ENCODE measurements at places on chromosomes 13 and 19.

DNA sequence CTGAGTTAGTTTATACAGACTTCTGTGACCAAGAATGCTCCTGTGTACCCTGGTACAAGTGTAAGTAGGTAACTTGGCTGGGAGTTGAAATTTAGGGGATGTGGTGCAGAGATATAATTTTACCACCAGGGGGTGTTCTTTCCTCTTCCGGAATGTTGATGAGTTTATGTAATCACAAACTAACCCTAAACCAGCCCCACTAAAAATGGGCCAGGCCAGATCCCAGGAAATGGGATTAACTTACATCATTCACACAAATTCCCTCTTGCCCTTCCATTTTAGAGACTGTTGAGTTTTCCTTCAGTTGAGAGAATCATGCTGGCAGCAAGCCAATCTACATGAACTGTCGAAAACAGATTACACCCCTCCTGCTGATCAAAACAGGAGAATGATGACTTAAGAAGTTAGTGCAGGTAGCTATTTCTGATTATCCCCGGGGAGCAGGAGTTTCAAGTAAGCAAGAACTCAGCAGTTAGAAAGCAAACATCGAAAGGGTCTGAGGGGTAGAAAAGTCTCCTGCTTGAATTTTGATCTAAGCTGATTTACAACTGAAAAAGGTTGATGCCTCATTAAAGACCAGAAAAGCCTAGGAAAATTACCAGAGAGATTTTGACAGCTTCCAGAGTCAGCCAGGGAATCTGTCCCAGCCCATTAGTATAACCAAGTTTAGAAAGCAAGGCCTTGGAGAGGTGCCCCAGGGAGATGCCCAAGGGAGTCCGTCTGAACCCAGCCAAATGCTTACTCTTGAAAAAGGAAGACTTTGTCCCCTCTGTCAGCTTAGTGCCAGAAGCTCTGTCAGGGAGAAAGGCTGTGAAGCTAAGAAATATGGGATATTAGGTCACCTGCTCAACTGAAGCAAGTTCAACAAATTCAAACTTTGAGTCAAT is 32.3 kb upstream of the MED4 start:
- DNase-seq = peak; percentile 58

- no peak for DNase-seq
These were observed 973.5 kb upstream of the SPRY2 start for GRCh38 chr13:81314461-81314860.

DNA sequence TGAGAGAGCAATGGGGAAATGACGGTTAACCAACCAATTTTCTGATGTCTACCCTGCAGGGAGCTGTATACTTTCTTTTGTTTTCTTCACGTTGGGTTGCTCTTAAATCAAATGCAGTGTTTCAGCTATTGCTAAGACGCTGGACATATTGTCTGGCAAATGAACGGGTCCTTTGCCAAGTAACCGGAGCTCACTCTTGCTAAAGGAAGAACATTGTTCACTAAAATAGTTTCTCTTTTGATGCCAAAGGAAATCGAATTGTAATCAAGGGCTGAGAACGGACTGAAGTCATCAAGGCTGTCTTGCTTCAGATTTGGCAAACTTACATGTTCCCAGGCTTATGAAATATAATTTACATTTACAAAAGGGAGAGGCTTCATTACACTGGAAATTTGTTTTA is 142.3 kb upstream of the ARGLU1 start:
- DNase-seq = no peak

- no peak for DNase-seq
These were observed 614 bp upstream of the PNMA8A start for GRCh38 chr19:46471811-46472543.

DNA sequence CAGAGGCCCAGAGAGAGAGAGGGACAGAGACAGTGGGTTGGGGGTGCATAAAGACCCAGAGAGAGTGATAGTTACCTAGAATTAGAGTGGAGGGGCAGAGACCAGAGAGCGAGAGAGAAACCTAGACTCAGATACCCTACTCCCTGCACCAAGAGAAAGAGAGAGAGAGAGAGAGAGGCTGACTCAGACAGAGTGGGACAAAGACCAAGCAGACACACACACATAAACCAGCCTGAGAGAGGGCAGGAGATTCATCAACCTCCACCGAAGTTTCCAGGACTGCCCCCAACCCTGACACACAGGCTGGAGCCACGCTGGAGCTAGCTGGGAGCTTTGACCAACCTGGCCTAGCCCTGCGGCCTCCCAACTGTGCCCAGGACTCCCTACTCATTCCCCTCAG is 12.9 kb downstream of the SYT3 start:
- no peak for DNase-seq

- DNase-seq = no peak
These were observed 717.3 kb downstream of the DACH1 start for GRCh38 chr13:71149498-71150363.

GRCh38 chr19:15180451-15181390 is 20.1 kb downstream of the NOTCH3 start:
- no peak for DNase-seq

- DNase-seq = no peak
These were observed 357 bp downstream of the RPS11 start for GRCh38 chr19:49496574-49497008.

DNA sequence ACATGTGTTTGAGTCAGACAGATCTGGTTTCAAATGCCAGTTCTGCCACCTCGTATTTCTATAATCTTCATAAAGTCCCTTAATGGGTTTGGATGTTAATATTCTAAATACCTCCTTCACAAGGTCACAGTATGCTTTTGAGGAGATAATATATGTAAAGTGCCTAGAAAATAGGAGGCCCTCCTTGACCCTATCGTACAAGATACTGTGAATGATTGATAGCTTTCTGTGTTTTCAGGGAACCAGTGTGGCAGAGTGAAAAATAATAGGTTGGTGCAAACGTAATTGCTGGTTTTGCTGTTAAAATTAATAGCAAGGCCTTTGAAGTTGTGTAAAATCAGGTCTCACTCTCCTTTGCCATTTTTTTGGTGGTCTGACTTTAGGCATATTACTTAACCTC is 77.5 kb upstream of the SCEL start:
- DNase-seq = no peak

GRCh38 chr19:44954649-44955504 is at the start of gene CLPTM1:
CLPTM1 (plus strand) TSS chr19:44955380; CDS start chr19:44955396, 16 bp downstream.
- peak; percentile 86 for DNase-seq

DNA sequence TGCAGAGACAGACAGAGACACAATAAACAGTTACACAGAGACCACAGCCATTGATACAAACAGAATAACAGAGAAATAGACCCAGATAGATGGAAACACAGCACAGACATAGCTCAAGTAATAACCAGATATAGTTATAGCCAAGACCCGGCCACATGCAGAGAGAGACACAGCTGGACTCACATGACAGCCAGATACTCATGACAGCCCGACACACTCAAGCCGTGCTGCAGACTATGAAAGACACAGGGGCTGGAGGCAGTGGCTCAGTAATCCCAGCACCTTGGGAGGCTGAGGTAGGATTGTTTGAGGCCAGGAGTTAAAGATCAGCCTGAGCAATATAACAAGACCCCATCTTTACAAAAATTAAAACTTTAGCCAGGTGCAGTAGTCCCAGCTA is 1.6 kb upstream of the DENND1C start:
- no peak for DNase-seq

GRCh38 chr13:73898899-73899298 is 235.3 kb downstream of the KLF12 start:
- no peak for DNase-seq

- DNase-seq = no peak
These were observed 531.9 kb downstream of the KLF12 start for GRCh38 chr13:73602295-73602694.

DNA sequence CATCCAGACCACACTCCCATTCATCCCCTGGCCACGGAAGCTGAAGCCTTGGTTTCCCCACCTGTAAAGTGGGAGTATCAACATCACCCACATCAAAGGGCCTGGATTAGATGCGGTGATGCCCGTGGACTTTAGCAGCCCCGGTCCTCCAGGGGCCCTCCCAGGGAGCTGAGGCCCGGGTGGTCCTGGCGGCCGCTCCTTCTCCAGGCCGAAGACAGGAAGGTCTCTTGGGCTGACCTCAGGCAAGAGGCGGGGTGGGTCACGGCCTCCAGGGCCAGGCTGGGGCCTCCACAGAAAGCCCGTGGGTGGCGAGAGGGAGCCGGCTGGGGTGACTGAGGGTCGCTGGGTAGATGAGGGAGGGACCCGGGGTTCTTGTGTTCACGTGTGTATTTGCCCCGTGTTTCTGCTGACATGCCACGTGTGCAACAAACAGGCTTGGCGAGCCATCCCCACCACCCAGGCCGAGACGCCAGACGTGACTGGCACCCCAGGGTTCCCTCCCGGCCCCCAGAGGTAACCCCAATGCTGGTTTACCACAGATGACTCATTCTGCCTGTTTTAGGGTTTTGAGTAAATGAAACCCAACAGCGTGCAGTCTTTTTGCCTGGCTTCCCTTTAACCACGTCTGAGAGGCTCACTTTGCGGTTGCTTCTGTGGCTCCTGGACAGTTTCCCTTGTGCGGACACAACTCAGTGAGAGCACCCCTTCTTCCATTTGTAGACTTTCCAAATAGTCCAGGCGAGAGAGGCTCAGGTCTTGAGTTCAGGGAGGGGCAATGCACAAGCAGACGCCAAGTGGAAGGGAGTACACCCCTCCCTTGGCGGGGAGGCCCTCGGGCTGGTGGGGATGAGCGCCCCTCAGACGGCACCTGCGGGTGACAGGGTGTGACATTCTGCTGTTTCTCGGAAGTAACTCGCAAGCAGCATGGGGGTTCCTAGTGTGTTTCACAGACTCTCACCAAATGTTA is 42.9 kb downstream of the C13orf46 start:
- no peak for DNase-seq

DNA sequence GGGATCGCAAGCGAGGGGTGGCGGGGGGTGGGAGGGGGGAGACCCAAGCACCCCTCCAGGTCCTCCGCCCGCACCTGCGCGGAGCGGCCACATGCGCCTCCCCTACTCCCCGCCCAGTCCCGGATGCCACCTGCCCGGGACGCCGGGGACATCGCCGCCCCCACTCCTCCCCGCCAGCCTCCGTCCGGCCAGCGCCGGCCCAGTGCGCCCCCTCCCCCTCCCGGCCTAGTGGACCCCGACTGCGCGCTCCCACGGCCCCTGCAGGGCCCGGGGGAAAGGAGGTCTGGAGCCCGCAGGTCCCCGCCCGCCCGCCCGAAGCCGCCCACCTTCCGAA is 263 bp downstream of the RHPN2 start:
- no peak for DNase-seq

- no peak for DNase-seq
These were observed 1.8 kb upstream of the MED4 start for GRCh38 chr13:48096670-48097069.

GRCh38 chr13:25899952-25900351 is 151.9 kb downstream of the SHISA2 start:
- DNase-seq = no peak

DNA sequence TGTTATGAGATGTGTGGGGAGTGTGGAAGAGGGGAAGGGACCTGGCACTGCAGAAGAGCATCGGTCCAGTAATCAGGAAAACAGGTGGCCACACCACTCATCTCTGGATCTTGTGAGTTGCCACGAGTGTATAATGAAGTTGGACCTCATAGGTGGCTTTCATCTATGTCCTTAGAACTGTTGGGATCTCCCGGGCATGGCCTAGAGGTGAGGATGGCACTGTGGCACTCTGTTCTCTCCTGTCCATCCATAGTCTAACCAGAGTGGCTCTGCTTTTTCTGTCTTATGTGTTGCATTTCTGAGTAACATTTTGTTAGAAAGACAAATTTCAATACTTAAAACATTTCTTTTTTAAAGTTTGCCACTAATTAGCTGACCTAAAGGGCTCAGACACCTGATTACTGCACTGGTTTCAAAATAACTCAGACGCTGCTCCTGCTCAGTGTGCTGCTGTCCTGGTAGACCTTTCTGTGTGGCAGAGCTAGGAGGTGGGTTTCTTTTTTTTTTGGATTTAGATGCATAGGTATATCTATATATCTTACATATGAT is 5.5 kb downstream of the CNMD start:
- DNase-seq = no peak

GRCh38 chr19:43468354-43469159 is 3.1 kb upstream of the LYPD3 start:
- DNase-seq = no peak

GRCh38 chr13:72716776-72717175 is 10.7 kb downstream of the MZT1 start:
- no peak for DNase-seq

- peak; percentile 8 for DNase-seq
These were observed 16.1 kb upstream of the TPP2 start for GRCh38 chr13:102580552-102581169.

GRCh38 chr13:102650444-102650843 is 44.4 kb downstream of the METTL21C start:
- DNase-seq = no peak

- peak; percentile 54 for DNase-seq
These were observed at the start of gene ZNF614 for GRCh38 chr19:52028027-52028779. ZNF614 (minus strand) TSS chr19:52028379; CDS start chr19:52025745, 2,634 bp downstream.

DNA sequence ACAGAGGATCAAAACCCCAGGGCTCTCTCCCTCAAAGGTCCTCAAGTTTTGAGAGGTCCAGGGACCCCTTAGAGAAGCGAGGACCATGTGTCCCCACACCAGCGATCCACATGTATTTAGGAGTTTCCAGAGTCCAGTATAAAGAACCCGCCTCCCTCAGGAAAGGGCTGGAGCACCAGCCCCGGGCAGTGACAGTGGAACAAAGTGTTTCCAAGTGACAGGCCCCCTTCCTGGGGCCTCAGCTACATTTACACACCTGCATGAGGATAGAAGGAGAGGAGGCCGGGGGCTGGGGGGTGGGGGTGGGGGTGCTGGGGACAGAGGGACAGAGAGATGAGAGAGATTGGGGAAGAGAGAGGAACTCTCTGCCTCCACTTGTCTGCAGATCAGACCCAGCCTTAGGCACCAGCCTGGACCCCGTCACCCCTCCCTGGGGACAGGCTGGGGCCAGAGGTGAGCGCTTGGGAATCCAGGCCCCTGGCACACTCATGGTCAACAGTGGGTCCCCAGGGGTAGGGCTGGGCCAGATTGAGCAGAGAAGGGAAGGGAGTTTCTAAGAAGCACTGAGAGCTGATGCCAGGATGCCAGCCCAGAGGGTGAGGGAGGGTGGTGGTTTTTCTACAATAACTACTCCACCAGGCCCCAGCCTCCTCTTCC is 802 bp downstream of the BCAM start:
- no peak for DNase-seq

GRCh38 chr13:24493356-24493755 is 19.2 kb downstream of the PARP4 start:
- no peak for DNase-seq

DNA sequence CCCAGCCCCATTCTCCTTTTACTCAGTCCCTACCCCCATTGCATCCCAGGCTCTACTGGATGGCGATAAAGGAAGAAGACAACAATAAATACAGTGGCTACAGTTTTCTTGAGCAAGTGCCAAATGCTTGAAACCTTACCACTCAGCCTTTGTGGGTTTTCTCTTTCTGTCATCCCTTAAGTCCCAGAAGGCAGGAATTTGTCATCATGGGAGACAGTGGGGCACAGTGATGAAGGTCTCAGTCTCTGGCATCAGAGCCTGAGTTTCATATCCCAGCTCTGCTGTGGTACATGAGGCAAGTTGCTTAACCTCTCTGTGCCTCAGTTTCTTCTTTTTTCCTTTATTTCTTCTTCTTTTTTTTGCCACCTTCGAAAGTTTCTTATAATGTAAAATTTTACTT is 5.1 kb upstream of the COMP start:
- DNase-seq = no peak

Data from GF-D8 (cell line).